Activated naive CD4-positive, alpha-beta T cell (primary cell): ENCODE measurements at places on chromosomes 6 and 20.

DNA sequence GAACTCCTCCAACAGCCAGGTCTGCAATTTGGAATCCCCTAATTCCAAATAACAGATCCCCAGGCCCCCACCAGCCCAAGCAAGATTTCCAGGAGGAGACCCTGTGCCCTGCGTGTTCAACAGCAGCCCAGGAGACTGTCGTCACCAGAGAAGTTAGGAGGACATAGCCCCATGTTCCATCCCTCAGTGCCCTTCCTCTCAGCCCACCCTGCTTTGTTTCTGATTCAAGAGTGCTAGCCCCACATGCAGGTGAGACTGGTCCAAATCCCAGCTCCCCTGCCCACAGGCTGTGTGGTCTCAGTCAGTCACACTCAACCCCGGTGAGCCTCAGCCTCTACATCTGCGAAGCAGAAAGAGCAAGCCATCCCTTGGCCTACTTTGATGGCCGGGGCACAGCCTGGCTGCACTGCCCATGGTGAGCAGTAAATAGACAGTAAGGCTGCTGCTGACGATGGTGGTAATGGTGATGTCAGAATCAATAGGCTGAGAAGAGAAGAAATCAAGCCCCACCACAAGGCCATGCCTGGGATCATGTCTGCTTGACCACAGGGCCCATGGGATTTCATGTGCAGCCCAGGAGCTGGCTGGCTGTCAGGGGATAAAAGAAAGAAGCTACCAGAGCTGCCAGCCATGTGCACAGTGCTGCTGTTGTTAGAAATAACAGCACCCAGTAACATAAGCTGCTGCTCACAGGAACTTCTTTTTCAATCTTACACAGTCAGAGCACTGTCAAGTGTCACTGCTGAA is 51.5 kb upstream of the NXT1 start:
- no peak for DNase-seq

DNA sequence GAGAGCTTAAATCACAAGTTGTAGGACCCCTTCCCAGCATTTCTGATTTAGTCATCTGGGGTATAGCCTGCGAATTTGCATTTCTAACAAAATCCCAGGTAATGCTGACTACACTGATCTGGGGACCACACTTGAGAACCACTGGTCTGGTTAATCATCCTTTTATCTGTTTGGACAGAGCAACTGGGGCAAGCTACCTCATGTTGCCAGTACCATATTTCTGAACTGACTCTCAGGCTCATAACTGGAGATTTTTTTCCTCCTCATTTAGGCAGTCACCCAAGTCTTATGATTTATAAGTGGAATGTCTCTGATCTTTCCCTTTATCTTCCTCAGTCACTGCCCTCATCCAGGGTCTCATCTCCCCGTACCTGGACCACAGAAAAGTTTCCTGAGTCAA is 12.0 kb upstream of the GTF3C6 start:
- no peak for DNase-seq

- no peak for DNase-seq
Observed at GRCh38 chr6:138044458-138044857, 62.8 kb downstream of the PERP start.

DNA sequence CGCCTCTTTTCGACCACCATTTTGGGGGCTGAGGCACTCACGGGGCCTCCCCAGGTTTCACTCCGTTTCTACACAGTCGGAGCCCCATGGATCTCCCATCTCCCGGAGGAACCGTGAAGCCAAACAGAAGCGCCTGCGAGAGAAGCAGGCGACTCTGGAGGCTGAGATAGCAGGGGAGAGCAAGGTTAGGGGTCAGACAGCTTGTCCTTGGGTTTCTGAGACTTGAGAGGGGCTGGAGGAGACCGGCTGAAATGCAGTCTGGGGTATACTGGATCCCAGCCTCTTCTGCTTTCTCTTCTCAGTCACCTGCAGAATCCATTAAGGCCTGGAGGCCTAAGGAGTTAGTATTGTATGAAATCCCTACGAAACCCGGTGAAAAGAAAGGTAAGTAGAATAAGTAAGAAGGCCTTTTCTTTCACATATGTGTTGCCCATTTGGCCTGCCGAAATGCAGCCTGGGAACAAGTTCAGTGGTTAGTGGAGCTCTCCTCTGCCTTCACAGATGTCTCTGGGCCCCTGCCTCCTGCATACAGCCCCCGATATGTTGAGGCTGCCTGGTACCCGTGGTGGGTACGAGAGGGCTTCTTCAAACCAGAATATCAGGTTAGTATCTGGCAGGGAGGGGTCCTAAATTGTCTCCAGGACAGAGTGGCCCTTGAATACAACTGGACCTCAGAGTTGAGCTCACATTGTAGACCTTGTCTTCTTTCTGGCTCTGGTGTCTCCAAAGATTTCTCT is 984 bp downstream of the VARS2 start:
- no peak for DNase-seq

DNA sequence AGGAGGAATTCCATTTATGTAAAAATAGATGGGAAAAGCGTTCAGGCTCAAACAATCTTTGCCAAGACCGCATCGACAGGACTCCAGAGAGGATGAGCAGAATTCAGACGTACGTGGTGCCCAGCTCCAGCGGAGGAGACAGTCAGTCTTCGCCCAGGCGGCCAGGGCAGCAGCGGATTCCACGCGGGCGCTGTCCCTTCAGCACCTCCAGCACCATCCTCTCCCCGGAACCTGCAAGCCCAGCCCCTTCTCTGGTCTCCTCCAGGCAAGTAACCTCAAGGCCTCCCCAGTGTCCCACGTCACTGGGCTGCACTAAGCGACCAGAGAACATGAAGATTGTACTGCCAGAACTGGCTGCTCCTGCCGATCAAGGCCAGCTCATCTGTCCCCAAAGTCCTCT is 2.8 kb upstream of the KCNQ2 start:
- no peak for DNase-seq

GRCh38 chr6:142381845-142382378 is 80.1 kb downstream of the ADGRG6 start:
- DNase-seq, result no peak

- no peak for DNase-seq
Observed at GRCh38 chr6:29742127-29742526, 18.9 kb downstream of the HLA-F start.

DNA sequence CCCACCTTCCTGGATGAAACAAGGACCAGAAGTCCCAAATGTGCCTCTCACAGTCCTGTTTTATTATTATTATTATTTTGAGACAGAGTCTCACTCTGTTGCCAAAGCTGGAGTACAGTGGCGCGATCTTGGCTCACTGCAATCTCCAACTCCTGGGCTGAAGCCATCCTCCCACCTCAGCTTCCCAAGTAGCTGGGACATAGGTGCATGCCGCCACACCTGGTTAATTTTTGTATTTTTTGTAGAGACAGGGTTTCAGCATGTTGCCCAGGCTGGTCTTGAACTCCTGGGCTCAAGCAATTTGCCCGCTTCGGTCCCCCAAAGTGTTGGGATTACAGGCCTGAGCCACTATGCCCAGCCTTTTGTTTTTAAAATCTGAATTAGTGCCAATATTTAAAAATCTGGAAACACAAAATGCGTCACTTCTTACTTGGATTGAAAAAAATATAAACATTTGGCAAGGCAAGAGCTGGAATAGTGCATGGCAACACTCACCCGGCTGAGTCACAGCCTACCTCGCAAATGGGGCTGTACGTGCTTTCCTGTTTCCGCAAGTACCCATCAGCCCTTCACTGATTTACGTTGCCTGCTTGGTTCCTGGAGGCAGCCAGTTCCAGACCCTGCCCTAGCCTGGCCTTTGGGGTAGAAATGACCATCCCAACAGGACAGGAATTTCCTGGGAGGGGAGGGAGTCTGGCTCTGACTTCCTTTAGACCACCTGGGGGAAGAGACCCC is 6.3 kb downstream of the SDCBP2 start:
- DNase-seq, result no peak

- DNase-seq, result no peak
Observed at GRCh38 chr6:168240160-168240559, 79.4 kb downstream of the DACT2 start.

GRCh38 chr20:34954904-34955230 is 739 bp downstream of the GSS start:
- no peak for DNase-seq

DNA sequence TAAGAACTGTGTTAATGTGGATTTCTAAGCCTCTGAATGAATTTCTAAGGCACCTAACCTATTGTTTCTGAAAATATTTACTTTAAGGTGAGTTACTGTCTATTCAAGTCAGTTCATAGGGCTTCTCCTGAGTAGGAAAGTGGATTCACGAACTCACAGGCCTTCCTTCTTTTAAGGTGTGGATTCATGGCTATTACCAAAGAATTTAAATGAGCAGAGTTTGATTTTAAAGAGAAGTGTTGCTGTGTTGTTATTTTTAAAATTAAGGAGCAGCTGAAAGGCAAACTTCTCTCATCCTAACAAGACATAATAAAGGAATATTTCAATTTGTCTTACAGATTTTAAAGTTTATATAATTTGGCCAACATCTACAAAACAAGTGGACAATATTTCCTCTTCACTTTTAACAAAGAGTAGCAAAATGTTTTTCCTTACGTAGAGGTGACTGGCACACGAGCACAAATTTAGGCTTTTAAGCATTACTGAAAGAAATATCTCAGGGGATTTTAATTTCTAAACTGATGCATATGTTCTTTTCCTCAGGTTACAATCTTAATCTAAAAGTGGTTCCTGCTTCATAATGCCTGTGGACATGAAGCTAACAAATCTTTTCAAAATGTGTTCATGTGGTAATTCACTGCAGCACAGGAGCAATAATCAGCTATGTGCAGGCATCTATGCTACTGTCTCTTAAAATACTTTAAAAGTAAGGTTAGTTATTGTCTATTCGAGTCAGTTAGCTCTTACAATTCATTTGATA is 602 bp upstream of the TSPYL4 start:
- DNase-seq, result no peak

DNA sequence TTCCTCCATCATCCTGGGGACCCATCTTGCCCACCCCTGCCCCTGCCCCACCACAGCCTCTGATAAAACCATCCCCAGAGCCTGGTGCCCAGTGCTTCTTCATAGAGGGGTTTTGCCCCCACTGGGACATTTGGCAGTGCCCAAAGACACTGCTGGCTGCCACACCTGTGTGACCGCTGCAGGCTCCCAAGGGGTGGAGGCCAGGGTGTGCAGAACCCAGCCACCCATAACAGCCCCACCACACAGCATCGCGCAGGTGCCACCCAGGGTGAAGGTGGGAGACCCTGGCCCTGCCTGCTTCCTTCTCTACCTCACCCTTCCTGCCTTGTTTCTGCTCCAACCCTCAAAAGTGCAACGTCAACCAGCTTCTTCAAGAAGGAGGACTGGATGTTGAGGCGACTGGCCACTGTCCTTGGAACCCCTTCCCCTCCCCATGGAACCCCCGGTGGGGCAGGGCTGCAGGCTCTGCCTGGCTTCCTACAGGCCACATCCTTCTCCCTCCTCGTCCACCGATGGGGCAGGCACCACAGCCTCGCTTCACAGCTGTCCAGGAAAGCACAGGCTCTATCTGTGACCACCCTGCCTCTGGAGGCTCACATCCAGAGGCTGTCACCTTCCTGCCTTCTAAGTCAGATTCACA is 79.2 kb upstream of the MPC1 start:
- no peak for DNase-seq

DNA sequence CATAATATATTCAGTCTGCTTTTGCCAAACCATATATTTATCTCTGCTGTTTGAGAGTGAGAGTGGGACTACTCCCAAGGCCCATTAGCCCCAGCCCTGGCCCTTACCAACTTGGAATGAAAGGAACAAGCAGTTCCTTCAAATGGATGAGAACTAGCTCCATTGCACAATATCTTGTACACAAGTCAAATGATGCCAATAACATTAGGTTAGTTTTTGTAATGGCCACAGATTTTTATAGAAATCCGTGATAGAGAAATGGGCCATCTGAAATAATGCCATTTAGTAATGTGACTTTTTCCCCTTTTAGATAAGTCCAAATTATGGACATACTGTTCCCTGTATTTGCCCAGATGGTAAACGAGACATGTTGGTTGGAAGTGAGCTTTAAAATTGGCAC is 117.0 kb downstream of the MAP3K7 start:
- DNase-seq, result no peak

GRCh38 chr6:157246048-157246630 is 77.2 kb downstream of the TMEM242 start:
- no peak for DNase-seq

DNA sequence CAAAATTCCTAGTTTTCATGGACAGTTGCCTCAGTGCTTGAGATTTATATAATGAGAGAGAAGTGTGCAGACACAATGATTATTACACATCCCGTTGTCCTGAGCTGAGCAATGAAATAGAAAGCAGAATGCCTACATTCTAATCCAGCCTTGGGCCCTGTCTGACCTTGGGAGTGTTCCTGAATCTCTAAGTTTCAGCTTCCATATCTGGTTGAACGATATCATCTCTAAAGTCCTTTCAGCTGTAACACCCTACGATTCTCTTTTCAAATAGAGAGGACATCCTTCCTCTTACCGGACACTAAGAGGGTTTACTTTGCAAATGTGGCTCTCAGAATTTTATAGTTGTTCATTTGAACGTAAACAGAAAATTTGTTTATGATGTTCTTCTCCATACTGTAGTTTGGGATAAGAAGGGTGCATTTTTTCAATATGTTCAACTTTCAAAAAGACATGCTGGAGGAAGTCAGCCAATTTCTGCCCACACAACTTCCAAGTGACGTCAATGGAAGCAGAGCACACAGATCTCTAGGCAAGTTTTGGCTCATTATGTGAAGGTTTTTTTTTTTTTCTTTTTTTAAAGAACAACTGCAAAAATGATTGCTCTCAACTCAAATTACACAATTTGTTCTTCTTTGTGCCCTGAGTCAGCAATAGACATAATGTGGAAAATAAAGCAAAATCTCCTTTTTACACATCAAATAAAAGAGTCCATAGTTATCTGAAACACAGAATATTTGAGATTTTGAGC is 50.4 kb downstream of the PDE7B start:
- no peak for DNase-seq

DNA sequence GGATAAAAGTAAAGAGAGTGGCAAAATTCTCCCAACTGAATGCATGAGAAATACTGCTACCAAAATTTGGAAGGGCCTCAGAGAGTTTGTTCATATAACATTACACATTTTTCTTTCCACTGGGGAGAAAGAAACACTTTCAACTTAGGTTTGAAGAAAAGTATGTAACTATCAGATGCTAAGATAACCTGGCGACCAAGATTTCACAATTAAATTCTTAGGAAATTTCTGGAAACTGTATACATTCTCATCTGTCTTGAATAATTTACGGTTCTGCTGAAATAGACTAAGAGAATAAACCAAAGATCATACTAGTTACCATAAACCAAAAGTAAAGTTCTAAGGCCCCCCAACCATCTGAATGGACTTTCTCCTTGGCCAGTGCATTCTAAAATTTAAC is 413.0 kb upstream of the RUNX2 start:
- no peak for DNase-seq

GRCh38 chr20:22312744-22313346 is 271.5 kb downstream of the FOXA2 start:
- no peak for DNase-seq

- no peak for DNase-seq
Observed at GRCh38 chr20:5871459-5872410, 78.6 kb downstream of the TRMT6 start.

GRCh38 chr6:17998442-17998841 is 11.0 kb upstream of the KIF13A start:
- DNase-seq, result no peak
